ENCODE measurements at places on chromosomes 3 and 15. TPM values are rescaled to one million over a fixed set of nuclear protein-coding genes. Genes with fewer than 3 reads are reported as not detected.

GRCh38 chr15:25532269-25533140 lies 93.7 kb upstream of the UBE3A start:
- no peak overlapping the region for H3K27ac ChIP-seq
- no peaks in the 10 kb centered on the region for H3K27me3 ChIP-seq
- no peak overlapping the region for H3K4me3 ChIP-seq
- H3K36me3 ChIP-seq, result no peaks in the 10 kb centered on the region

- no peak for DNase-seq
- H3K36me3 ChIP-seq, result no peaks in the 10 kb centered on the region
- no peak overlapping the region for H3K27ac ChIP-seq
- H3K4me3 ChIP-seq, result no peak overlapping the region
These were observed 139.1 kb upstream of the EIF1B start for GRCh38 chr3:40170395-40170794.

GRCh38 chr3:126480861-126481260 lies 5.2 kb upstream of the ZXDC start:
- H3K36me3 ChIP-seq, result no peaks in the 10 kb centered on the region
- H3K27me3 ChIP-seq, result no peaks in the 10 kb centered on the region
- DNase-seq, result no peak

DNA sequence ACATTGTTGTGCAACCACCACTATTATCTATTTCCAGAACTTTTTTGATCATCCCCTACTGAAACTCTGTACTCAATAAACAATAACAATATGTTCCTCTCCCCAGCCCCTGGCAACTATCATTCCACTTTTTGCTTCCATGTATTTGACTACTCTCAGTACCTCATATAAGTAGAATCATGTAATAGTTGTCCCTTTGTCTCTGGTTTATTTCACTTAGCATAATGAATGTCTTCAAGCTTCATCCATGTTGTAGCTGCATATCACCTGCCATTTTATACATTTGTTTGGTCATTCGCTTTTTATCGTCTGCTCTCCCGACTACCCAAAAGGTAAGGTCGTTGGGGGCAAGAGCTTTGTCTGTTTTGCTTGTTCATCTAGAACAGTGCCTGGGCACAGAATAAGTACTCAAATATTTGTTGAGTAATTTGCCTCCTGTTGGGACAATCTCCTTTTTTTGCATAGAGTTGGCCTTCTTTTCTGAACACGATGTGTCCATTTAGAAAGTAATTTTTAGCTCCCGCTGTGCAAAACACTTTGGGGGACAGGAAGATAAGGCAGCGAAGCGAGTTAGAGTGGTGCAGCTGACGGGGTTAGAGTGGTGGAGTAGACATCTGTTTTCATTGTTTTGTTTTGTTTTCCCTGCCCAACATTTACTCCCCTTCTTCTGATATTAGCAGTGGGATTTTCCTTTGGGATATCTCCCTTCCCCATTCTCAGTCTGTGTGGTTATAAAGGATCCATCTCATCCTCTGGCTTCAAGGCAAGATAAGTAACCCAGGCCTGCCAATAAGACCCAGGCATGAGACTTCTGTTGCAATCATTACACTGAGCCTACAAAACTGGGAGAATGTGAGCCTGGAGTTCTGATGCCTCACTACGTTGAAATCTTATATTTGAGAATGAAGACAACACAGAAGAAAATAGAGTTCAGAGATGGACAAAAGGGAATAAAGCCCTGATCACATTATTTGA lies 83.4 kb upstream of the RNU6-1 start:
- no peak overlapping the region for H3K27ac ChIP-seq
- no peak overlapping the region for H3K4me3 ChIP-seq
- H3K27me3 ChIP-seq, result no peaks in the 10 kb centered on the region
- no peaks in the 10 kb centered on the region for H3K4me1 ChIP-seq
- no peak for DNase-seq

DNA sequence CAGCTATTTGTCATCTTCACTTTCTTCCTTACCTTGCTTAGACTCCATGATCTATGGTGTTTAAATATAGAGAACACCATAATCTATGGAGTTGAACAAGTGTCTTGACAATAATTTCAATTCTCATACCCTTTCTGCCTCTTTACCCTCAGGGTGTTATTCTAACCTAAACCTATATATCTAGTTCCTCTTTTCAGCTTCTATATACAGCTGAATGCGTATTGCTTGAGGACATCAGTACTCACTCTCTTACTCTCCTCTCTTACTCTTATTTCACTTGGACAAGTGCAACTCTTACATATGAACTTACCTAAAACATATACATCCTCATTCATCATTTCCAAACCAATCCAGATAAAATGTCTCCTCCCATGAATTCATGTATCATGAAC lies 187.1 kb downstream of the RAP2B start:
- H3K27ac ChIP-seq, result no peak overlapping the region
- DNase-seq, result no peak
- no peaks in the 10 kb centered on the region for H3K4me1 ChIP-seq
- H3K4me3 ChIP-seq, result no peak overlapping the region

The PLD1 gene
- total RNA-seq, result 5.2 TPM

DNA sequence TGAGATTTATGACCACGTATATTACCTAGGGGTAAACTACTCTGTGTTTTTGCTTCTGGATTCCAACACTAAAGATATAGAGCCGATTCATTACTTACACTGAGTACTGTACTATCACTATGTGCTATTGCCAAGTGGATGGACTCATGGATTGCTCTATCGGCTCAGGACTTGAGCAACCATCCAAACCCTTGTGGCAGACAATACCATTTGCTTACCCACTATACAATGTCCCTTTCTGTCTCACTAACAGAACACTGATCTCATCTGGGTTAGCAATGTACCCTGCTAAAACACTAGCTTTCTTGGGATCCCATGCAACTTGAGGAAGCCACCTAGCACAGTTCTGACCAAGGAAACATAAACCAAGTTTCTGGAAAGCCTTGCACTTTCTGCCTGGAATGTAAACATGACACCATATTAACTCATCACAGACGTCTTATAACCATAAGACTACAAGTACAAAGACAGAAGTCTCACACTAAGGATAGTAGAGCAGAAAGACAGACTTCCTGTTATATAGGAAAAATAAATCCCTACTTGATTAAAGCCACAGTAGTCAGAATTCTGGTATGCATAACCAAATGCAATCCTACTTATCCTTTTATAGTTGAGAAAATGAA lies 38.6 kb downstream of the HACD2 start:
- DNase-seq, result no peak
- peaks cover 22% of the 10 kb centered on the region for H3K36me3 ChIP-seq
- peaks cover 5% of the 10 kb centered on the region for H3K4me1 ChIP-seq
- H3K27me3 ChIP-seq, result no peaks in the 10 kb centered on the region

The TMOD3 gene
- total RNA-seq, result 31.2 TPM

The SPINT1 gene
- total RNA-seq, result not detected

- no peak overlapping the region for H3K27ac ChIP-seq
- H3K4me1 ChIP-seq, result no peaks in the 10 kb centered on the region
- DNase-seq, result no peak
These were observed 35.7 kb upstream of the POLG start for GRCh38 chr15:89370120-89370977.

GRCh38 chr3:150902988-150903387 lies 2.3 kb downstream of the MINDY4B start:
- DNase-seq, result no peak
- peaks cover 4% of the 10 kb centered on the region for H3K27me3 ChIP-seq
- no peaks in the 10 kb centered on the region for H3K4me1 ChIP-seq
- no peak overlapping the region for H3K4me3 ChIP-seq

The IQCH gene
- total RNA-seq, result 3.2 TPM

DNA sequence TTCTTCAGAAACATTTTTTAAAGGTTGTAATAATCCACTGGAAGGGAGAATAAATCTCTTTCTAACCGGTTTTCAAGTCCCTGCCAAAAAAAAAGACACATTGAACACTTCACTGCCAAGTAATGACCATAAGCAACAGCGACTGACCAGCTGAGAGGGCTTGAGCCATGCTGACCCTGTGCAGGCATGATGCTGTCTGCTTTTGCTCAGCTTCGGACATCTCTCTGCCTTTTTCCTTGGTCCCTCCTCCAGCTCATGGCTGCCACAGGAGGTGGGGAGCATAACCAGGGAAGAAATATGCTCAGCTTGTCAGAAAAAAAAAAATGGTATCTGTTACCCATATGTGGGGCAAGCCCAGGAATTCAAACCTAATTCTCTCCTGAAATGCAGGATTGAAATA lies 1.5 kb downstream of the IGSF10 start:
- no peaks in the 10 kb centered on the region for H3K4me1 ChIP-seq
- no peak overlapping the region for H3K27ac ChIP-seq
- no peaks in the 10 kb centered on the region for H3K36me3 ChIP-seq
- no peak overlapping the region for H3K4me3 ChIP-seq

GRCh38 chr3:140103166-140103565 lies 168.2 kb downstream of the CLSTN2 start:
- no peaks in the 10 kb centered on the region for H3K36me3 ChIP-seq
- H3K4me1 ChIP-seq, result no peaks in the 10 kb centered on the region
- H3K4me3 ChIP-seq, result no peak overlapping the region
- no peak overlapping the region for H3K27ac ChIP-seq
- no peak for DNase-seq
- no peaks in the 10 kb centered on the region for H3K27me3 ChIP-seq

The COL6A6 gene
- 0.06 TPM for total RNA-seq

GRCh38 chr3:160448845-160449635 lies 546 bp downstream of the TRIM59 start:
- peak overlapping the region; percentile 96 for H3K27ac ChIP-seq
- peak; percentile 34 for DNase-seq
- H3K27me3 ChIP-seq, result no peaks in the 10 kb centered on the region
- H3K36me3 ChIP-seq, result peaks cover 15% of the 10 kb centered on the region
- peak overlapping the region; percentile 68 for H3K4me3 ChIP-seq

GRCh38 chr15:67148196-67148701 lies 82.8 kb downstream of the SMAD3 start:
- peaks cover 60% of the 10 kb centered on the region for H3K4me1 ChIP-seq
- peak; percentile 86 for DNase-seq
- no peak overlapping the region for H3K4me3 ChIP-seq
- no peaks in the 10 kb centered on the region for H3K36me3 ChIP-seq
- no peaks in the 10 kb centered on the region for H3K27me3 ChIP-seq

DNA sequence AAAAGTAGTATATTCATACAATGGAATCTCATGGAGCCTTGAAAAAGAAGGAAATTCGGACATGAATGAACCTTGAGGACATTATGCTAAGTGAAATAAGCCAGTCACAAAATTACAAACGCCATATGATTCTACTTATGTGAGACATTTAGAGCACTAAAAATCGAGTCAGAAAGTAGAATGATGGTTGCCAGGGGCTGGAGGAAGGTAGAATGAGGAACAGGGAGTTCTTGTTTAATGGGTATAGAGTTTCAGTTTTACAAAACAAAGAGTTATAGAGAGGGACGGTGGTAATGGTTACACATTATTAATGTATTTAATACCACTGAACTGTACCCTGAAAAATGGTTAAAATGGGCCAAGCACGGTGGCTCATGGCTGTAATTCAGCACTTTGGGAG lies 19.5 kb downstream of the UBXN7 start:
- H3K27me3 ChIP-seq, result no peaks in the 10 kb centered on the region
- H3K4me3 ChIP-seq, result no peak overlapping the region
- no peak for DNase-seq
- no peak overlapping the region for H3K27ac ChIP-seq
- peaks cover 3% of the 10 kb centered on the region for H3K36me3 ChIP-seq

The SMCO1 gene
- not detected for total RNA-seq

The SLC2A2 gene
- not detected for total RNA-seq

DNA sequence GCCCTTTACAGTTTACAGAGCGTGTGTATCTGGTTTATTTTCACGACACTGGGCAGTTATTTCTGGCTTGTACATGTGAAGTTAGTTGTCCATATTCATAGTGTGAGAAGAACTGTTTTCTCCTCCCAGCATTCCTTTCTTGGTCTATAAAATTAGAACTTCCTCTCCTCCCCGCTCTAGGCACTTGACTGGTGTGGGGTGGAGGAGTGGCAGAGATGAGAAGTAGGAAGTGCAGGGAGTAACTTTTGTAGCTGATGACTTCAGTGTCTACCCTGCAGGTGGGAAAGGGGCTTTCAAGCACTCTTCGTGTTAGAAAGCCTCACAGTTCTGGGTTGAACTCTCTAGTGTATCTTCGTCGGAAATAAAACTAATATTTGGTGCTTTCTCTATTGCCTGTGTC lies 13.4 kb downstream of the APOD start:
- H3K36me3 ChIP-seq, result no peaks in the 10 kb centered on the region
- no peaks in the 10 kb centered on the region for H3K27me3 ChIP-seq
- H3K27ac ChIP-seq, result no peak overlapping the region

DNA sequence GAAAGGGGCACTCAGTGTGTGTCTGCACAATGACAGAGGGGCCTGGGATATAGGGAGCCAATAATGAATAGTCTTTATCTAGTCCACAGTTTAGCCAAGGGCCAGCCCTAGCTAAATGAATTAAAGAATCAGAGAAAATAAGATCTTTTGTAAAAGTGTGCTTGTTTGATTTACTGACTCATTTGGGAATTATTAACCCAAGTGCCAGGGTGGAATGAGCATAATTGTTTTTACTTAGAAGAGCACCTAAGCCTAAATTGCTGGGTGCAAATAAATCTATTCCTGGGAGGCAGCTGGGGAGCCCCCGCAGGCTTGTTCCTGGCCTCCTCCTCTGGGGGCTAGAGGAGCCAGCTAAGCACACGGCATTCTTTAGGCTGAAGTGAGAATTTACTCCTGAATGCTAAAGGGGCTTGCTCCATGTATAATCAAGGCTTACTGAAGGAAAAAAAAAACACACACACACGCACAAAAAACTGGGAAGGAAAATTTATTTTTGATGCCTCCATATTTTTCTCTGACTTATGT lies 405.3 kb upstream of the SUCLG2 start:
- H3K4me1 ChIP-seq, result no peaks in the 10 kb centered on the region
- H3K4me3 ChIP-seq, result no peak overlapping the region
- H3K36me3 ChIP-seq, result no peaks in the 10 kb centered on the region
- no peak overlapping the region for H3K27ac ChIP-seq

- no peak overlapping the region for H3K4me3 ChIP-seq
- H3K36me3 ChIP-seq, result no peaks in the 10 kb centered on the region
- no peak for DNase-seq
- no peak overlapping the region for H3K27ac ChIP-seq
- no peaks in the 10 kb centered on the region for H3K27me3 ChIP-seq
- H3K4me1 ChIP-seq, result peaks cover 32% of the 10 kb centered on the region
These were observed 35.9 kb downstream of the SLC6A6 start for GRCh38 chr3:14438262-14438661.

DNA sequence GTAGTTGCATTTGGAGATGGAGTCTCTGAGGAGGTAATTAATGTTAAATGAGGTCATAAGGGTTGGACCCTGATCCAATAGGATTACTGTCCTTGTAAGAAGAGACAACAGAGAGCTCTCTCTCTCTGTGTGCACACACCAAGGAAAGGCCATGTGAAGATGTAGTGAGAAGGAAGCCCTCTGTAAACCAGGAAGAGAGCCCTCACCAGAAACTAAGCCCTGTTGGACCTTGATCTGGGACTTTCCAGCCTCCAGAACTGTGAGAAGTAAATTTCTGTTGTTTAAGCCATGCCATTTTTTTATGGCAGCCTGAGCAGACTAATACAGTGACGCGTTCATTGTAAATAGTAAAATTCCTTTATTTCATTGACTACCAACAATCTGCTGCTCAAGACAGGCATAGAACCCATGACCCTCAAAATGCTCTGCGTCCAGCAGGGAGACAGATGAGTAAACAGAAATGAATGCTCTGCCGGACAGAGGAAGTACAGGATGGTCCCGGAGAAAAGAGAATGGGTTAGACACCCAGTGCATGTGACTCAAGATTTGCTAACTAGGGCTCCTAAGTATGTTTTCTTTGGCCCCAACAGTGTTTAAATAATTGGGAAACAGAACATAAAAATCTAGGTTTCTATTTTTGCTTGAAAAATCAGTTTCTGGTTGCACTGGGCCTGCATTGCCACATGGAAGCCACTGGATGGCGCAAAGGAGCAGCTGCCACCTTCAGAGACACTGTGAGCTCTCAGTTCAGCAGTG lies 37.9 kb upstream of the TNFAIP8L3 start:
- no peak overlapping the region for H3K4me3 ChIP-seq
- H3K27me3 ChIP-seq, result no peaks in the 10 kb centered on the region
- H3K36me3 ChIP-seq, result no peaks in the 10 kb centered on the region

Measured in SJCRH30 (cell line).